ENCODE measurements at places on chromosomes 3 and 15.

- DNase-seq: no peak
These were observed 79.5 kb downstream of the MYLK start for GRCh38 chr3:123804676-123805075.

DNA sequence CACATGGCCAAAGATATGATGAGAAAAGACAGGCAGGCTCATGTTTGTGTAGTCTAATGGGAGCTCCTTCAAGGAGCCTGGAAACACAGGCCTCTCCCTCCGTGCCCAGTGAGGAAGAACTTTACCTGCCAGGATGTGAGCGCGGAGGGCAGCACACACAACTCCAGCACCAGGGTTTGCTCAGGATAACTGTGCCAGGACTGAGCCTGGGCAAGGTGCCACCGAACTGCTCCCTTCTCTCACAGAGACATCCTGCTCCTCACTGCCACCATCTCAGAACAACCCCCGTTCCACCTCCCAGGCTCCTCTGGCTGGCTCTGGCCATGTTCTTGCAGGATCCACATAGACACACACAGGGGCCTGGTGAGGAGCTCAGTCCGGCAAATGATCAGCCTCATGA lies 87.4 kb downstream of the NUP210 start:
- DNase-seq: no peak

DNA sequence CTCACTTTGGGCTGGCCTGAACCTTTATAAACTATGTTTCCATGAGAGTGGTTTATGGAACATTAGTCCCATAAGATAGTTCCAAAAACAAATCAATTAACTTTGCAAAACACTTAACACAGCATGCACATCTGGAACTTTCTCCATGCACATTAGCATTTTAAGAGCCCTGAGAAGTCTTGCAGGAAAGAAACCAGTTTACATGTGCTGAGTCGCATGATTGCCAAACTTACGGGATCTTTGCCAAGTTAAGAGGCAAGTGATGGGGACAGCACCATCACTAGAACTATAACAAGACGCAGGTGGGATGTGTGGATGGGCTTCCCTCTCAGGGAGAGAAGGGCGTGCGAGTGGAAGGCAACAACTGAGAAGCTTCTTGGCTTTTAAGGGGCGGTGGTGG lies 20.7 kb downstream of the ADAMTS9 start:
- DNase-seq: no peak

GRCh38 chr15:36117296-36117787 lies 462.1 kb upstream of the CDIN1 start:
- no peak for DNase-seq

GRCh38 chr3:152259468-152259867 lies 9.3 kb upstream of the MBNL1 start:
- no peak for DNase-seq

Measured in stimulated activated CD4-positive, alpha-beta T cell treated with anti-CD3 and anti-CD28 coated beads, Interleukin-4, amount 100 ng/mL, for 4 hours (primary cell).